CD4-positive, alpha-beta T cell treated with Interleukin-4 for 4 hours (primary cell): ENCODE measurements at places on chromosomes 4 and X.

GRCh38 chrX:154797006-154797405 lies 8.3 kb downstream of the MPP1 start:
- no peak for DNase-seq

GRCh38 chr4:10366628-10367027 lies 90.6 kb downstream of the ZNF518B start:
- DNase-seq, result no peak

- DNase-seq, result no peak
These were observed 344.0 kb downstream of the ACTRT1 start for GRCh38 chrX:127708155-127708554.

GRCh38 chr4:8143392-8144140 lies 15.0 kb downstream of the ABLIM2 start:
- no peak for DNase-seq

- peak; percentile 59 for DNase-seq
These were observed 83.9 kb upstream of the SPANXB1 start for GRCh38 chrX:140918398-140919038.

DNA sequence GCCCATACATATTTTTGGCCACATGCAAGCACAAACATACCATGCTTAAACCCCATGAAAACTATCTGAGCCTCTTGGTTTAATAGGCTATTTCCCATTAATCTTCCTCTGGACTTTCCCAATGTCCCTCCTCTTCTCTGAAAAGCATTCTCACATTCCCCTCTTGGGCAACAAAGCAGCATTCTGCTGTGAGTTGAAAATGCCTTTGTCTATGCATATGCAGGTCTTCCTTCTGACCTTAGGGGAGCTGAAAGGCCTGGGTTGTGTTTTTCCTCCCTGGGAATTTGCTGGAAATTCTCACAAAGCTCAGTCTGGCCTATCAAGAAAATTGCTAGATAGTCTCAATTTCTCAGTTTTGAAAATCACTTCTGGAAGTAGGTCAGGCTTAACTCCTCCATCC lies 4.2 kb downstream of the VSIG4 start:
- DNase-seq, result no peak

DNA sequence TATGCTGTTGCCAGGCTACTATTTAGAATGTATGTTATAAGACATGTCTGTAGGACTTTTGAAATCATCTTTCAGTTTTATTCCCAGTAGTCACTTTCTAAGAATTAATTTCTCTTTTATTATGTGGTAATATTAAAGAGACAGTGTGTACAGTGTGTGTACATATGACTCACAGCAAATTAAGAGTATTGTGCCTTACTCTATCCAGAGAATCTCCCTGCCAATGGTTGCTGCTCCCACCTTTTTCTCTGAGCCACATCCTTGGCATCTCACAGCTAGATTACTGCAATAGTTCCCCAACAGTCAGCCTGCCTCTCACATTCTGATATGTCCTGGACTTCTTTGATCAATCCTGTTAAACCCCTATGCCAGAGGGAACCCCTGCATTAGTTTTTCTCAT lies 114.5 kb downstream of the ANXA5 start:
- DNase-seq, result no peak

DNA sequence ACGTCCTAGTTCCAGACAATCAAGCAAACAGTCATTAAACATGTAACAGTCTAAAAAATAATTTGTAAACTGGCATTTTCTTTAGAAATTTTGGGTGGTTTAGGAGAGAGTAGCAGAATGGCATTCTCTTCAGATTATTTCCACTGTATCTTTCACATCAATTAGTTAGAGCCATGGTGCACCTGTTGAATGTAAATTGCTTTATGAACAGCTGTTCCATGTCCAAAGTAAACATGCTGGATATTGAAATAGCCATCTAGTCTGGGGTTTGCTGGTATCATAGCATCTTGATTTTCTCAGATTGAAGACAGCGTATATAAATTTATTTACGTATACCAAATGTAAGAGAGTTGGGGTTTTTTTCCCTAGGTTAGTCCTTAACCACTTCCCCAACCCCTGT lies 143.6 kb downstream of the RCHY1 start:
- no peak for DNase-seq

GRCh38 chr4:14539246-14539645 lies 463.0 kb upstream of the CPEB2 start:
- DNase-seq, result no peak

DNA sequence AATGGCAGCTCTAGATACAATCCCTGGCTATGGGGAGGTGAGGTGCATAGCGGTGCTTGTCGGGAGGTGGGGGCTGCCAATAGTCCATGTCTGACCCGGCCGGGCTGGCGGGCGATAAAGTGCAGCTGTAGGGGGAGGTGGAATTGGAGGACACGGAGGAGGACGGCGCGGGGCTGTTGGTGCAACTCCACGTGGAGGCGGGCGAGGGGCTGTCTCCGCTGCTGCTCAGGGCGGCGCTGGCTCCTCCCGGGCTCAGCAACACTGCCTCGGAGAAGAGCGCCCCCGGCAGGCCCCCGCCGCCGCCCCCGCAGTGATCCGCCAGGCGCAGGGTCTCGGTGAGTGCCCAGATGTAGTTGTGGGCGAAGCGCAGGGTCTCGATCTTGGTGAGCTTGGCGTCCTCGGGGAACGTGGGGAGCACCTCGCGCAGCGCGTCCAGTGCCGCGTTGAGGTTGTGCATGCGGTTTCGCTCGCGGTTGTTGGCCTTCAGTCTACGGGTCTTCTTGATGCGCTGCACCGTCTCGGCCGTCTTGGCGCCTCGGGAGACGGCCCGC lies 1.3 kb downstream of the NEUROG2 start:
- no peak for DNase-seq

DNA sequence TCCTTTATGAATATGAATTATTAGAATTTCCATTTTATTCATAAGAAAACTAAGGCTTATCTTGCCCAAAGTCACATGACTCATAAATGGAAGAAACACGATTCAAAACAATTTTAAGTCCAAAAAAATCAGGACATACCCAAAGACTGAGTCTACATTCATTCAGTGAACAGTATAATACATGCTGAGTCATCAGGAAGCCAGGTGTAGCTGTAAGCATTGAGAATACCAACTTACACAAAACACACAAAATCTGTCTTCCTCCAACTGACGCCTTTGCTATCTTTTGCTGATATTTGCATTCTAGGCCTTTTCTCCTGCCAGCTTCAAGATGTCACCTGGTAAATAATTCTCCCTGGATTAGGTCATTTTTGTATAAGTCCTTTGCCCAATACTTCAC lies 520.1 kb upstream of the GALNT7 start:
- no peak for DNase-seq

GRCh38 chr4:40264995-40265909 lies 68.4 kb downstream of the RHOH start:
- peak; percentile 77 for DNase-seq

DNA sequence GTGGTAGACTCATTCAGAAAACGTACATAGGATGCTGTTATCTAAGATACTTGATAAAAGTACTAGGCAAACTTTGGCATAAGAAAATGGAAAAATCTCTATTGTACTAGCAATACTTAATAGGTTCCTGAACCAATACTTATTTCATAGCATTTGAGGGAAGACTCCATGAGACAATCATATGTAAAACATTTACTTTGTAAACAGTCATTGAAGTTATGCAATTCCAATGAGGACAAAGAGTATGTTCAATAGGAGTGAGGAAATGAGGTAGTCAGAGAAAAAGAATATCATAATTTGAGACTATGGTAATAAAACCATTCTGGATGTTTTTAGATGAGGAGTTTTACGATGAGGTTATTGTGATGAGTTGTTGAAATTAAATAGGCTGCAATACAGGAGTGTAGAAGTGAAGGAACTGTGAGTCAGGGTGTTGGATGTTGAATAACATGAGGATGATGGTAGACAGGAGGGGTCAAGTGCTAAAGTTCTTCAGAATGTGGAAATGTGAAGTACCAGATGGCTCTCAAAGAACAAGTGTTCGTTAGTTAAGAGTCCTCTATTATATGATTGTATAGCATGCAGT lies 397.9 kb downstream of the PPP3CA start:
- DNase-seq, result no peak

DNA sequence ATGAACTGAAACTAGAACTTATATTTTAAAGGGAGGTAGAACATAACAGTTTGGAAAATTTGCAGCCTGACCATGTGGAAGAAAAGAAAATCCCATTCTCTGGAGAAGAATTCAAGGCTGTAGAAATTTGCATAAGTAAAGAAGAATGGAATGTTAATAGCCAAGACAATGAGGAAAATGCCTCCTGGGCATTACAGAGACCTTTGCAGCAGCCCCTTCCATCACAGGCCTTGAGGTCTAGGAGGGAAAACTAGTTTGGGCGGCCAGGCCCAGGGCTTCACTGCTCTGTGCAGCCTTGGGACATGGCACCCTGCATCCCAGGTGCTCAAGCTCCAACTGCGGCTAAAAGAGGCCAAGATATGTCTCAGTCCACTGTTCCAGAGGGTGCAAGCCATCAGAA lies 1506.8 kb downstream of the PCDH18 start:
- no peak for DNase-seq

DNA sequence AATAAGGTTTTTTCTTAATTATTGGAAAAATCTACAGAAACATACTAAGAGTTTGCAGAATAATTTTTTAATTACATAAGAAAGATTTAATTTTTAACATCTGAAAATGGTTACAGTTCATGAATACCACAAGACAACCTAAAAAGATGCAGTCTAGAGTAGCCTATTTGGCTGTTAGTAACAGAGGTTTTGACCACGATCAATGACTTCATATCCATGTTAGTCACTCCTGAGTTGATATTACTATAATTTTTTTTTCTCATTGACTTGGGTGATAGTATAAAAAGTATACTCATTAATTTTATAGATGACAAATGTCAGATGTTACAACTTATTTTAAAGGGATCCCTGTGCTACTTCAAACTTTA lies 272.5 kb downstream of the DCTD start:
- DNase-seq, result no peak
